ENCODE measurements at places on chromosomes 5 and 9. TPM values are rescaled to one million over a fixed set of nuclear protein-coding genes. Genes with fewer than 3 reads are reported as not detected.

GRCh38 chr5:79962575-79963222, 28.4 kb downstream of the MTX3 start:
- no peak for DNase-seq

- DNase-seq: peak; percentile 70
These were observed 11.5 kb downstream of the CXXC5 start for GRCh38 chr5:139659695-139660101.

PCDHGB1 gene
- 1.7 TPM for total RNA-seq

HRH2 gene
- 1.7 TPM for total RNA-seq

DNA sequence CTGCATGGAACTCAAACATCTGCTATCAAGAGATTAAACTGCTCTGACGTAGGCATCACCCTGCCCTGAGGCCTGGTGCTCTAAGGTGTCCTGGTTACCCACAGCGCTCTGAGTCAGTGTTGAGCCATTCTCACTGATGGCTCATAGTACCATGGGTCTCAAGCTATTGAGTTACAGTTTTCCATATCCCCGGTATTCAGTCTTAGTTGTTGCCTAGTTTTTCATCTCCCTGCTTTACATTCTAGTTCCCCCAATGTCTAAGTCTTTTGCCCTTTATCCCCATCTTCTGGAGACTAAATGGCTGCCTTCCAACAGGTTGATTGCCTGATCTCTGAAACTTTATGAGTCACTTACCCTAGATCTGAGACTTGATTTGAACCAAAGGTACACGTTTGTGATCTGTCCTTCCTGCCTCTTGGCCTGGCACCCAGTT, 161.2 kb upstream of the PTGER4 start:
- DNase-seq: no peak

DNA sequence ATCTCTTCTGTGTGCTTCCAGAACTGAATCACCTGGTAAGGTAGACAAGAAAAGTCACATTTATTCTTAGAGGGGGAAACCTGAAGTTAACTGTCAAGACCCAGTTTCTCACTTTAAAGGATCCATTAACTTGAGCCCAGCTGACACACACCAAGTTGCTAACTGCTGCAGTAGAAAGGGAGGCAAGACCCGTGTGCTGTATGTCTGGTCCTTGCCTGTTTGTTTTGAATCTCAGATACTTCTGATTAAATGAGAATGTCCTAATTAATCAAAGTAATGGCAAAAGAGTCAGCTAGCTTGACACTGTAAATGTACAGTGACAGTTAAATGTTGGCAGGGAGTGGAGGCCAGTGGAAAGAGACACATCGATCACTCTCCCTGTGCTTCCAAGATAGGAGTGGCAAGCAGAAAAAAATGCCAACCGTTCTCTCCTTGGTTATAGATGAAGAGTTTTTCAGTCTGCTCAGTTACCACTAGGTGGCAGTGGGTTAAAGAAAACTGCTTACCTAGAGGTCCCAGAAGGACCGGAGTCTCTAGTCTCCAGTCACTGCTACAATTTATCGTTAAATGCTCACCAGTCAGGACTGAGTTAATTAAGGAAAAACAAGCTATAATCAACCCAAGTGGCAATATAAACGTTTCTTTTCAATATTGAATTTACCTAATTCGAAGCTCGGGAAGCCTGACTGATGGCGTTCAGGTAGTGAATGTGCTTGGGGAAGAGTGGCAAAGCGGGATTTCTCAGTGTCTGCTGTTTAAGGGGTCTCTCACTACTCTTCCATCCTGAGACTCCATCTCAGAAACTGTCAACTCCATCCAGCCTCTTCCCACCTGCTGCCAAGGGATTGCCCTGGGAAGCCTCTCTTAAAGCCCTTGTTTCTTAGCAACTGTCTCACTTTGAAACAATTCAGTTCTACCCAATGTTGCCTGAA, 18.4 kb downstream of the LSM11 start:
- peak; percentile 63 for DNase-seq

DNA sequence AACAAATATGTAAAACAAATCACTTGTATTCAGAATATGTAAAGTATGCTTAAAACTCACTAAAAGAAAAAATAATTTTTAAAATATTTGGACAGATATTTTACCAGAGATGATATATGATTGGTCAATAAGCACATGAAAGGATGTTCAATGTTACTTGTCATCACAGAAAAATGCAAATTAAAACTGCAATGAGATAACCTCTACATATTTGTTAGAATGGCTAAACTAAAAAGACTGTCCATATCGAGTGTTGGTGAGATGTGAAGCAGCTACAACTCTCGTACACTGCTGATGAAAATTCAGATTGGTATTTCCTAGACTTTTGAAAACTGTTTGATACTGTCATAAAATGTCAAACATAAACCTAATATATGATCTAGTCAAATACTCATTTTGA, 685.1 kb downstream of the DTWD2 start:
- DNase-seq: no peak
